Activated T-helper 2 cell treated with anti-CD3 and anti-CD28 coated beads, Interferon-gamma antibody, Interleukin-2, Interleukin-4, amounts not matched to agents 10 μg/mL and 5 μg/mL and 100 μg/mL, durations not matched to agents 14 hours and 24 hours and 36 hours (primary cell): ENCODE measurements at places on chromosomes 6 and 20. TPM values are rescaled to one million over a fixed set of nuclear protein-coding genes. Genes with fewer than 3 reads are reported as not detected.

Gene SRSF6
- 179 and 187 TPM in 2 replicates for total RNA-seq

Gene COL20A1
- not detected in 2 replicates for total RNA-seq

Gene HDGFL1
- total RNA-seq, result not detected in 2 replicates

Gene DUSP15
- total RNA-seq, result not detected in 2 replicates

Gene PTCHD4
- total RNA-seq, result not detected in 2 replicates

Gene SLC16A10
- 2.9 and 3.6 TPM in 2 replicates for total RNA-seq

Gene RUNX2
- total RNA-seq, result 60.8 and 65.4 TPM in 2 replicates

Gene TMEM244
- not detected in 2 replicates for total RNA-seq

Gene NOX3
- total RNA-seq, result not detected in 2 replicates

Gene FAM110A
- total RNA-seq, result 12.7 and 12.8 TPM in 2 replicates

Gene MMP24
- total RNA-seq, result not detected in 2 replicates

Gene GHRH
- not detected in 2 replicates for total RNA-seq

Gene OOEP
- total RNA-seq, result 0.46 TPM in 1 of 2 replicates, not detected in the other

Gene APCDD1L
- total RNA-seq, result not detected in 2 replicates

Gene MOXD1
- not detected in 2 replicates for total RNA-seq

Gene CST1
- total RNA-seq, result not detected in 2 replicates

Gene LATS1
- 27.8 and 28.4 TPM in 2 replicates for total RNA-seq

Gene COL19A1
- total RNA-seq, result 0.14 and 0.16 TPM in 2 replicates
